ENCODE measurements at places on chromosomes 6 and 20.

DNA sequence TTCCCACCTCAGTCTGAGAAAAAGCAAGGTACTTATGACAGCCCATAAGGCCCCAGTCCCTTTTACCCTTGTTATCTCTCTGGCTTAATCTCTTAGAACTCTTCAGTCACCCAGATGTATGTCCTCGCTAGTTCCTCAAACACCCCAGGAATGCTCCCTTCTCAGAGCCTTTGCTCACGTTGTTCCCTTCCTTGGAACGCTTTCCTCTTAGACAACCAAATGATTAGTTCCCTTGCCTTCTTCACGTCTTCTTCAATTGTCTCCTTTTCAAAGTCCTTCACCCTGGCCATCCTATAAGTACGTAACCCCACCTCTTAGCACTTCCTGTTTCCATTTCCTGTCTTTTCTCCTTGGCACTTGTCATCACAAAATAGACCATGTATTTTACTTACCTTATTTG is 1.1 kb upstream of the APOBEC2 start:
- DNase-seq, result no peak

GRCh38 chr6:29757701-29758293 is 34.6 kb downstream of the HLA-F start:
- no peak for DNase-seq

DNA sequence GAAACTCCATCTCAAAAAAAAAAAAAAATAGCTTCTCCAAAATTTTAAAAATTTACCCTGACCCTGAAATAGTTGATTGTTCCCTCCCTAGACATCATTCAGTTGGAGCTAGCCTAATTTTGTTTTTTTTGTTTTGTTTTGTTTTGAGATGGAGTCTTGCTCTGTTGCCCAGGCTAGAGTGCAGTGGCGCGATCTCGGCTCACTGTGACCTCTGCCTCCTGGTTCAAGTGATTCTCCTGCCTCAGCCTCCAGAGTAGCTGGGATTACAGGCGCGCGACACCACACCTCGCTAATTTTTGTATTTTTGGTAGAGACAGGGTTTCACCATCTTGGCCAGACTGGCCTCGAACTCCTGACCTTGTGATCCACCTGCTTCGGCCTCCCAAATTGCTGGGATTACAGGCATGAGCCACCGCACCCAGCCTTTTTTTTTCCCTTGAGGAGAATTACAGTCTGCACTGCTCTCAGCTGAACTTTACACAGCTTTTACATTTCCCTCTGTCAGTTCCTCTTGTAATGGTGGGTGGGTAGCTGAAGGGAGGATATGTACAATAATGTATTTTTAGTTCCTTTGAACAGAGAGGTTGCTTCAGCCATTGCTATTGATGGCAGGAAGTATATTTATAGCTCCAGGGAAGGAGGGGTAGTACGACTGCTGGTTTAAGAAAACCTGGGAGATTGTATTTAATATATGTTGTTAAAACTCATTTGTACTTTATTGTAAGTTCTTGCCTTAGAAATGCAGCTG is 27.7 kb downstream of the PTPRA start:
- DNase-seq, result no peak

DNA sequence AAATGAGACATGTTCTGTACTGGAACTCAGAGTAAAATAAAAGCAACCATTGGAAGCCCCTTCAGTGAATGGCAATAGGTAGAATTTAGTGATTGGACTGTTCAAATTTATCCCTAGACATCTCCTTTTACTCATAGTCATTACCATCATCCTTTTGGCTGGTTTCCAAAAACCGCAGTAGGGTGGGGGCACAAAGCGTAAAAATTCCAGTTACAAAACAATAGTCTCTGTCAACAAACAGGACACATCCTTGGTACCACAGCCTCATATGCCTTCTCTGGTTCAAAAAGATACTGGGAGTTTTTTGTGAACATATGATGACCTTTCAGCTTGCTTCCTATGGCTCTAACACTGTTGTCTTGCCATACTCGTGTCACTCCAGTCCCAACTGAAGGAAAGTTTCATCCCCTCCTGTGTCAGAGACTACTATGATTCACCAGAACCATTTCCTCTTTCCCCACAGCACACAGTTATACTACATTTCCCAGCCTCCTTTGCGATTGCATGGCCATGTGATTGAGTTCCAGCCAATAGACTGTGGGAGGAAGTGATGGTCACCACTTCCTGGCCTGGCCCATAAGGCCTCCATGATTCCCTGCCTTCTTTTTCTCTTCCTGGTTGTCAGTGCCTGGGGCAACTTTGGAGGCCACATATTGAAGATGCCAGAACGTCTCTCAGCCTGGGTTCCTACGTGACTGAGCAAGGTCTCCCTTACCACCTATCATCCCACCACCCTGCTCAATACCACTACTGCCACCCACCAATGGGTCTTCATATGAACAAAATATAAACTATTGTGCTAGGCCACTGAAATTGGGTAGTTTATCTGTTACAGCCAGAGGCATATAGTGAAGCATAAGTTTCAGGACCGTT is 162.4 kb downstream of the ID4 start:
- DNase-seq, result no peak

- no peak for DNase-seq
Observed at GRCh38 chr6:22466665-22467245, 102.6 kb upstream of the HDGFL1 start.

DNA sequence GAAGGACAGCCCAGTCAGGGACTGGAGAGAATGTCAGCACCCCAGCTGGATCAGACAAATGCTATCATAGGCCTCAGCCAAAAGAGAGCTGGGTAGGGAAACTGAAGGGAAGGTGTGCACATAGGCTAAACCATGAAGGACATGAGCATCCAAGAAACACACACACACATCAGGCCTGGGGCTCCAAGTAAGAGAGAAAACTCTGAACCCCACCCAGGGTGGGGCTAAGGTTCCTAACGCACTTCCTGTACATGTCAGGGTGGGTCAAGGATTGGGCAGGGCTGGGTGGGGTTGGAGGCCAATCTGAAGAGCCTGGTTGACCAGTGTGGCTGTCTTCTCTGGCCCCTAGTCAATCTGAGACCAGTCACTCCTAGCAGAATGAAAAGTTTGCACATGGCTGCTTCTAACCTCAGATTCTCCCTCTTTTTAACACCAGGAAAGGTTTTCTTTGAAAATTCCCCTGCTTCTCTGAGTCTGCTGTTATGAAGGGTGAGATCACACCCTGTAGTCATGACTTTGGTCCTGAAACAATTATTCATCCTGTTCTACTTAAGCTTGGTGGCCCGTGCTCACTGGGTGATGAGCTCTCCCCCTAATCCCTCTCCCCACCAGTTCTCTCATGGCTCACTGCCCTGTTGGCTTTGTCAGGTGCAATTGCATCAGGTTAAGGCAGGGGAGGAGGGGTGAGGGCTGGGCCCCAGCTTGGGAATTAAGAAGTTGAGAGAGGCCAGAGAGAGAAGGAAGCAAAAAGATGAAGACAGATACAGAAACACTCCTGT is 88.4 kb downstream of the MAFB start:
- DNase-seq, result no peak
